Endothelial cell (in vitro differentiated cells): ENCODE measurements at places on chromosomes 1 and 21.
A peak's percentile ranks its signal among the peaks of the same experiment; 100 is the strongest.

DNA sequence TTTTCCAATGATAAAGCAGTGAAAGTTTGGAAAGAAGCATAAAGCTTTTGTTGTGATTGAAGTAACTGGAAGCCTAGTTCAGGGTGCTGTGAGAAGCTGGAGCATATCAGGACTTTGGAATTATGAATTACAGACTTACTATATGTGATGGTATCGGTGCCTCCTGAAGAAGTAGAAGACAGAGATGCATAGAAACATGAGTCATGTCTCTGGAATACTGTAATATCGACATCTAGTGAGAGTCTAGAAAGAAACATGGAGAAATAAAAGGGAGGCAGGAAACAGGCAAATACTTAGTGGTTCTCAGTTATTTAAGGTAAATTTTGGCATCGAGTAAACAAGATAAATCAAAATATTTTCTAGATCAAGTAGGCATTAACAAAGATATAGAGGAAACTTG is 103.0 kb downstream of the CAMTA1 start:
- H3K36me3 ChIP-seq, result no peaks in the 10 kb centered on the region
- H3K27me3 ChIP-seq, result peaks cover 2% of the 10 kb centered on the region
- H3K4me3 ChIP-seq, result no peak overlapping the region
- peaks cover 6% of the 10 kb centered on the region for H3K4me1 ChIP-seq
- DNase-seq, result no peak

DNA sequence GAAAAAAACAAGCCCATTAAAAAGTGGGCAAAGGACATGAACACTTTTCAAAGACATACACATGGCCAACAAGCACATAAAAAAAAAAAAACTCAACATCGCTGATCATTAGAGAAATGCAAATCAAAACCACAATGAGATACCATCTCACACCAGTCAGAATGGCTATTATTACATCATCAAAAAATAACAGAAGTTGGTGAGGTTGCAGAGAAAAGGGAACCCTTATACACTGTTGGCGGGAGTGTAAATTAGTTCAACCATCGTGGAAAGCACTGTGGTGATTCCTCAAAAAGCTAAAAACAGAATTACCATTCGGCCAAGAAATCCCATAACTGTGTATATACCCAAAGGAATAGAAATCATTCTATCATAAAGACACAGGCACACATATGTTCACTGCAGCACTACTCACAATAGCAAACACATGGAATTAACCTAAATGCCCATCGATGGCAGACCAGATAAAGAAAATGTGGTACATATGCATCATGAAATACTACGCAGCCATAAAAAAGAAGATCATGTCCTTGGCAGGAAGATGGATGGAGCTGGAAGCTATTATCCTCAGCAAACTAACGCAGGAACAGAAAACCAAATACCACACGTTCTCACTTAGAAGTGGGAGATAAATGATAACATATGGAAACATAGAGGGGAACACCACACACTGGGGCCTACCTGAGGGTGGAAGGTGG is 70.1 kb downstream of the INTS7 start:
- H3K27ac ChIP-seq, result no peak overlapping the region
- peak overlapping the region; percentile 24 for H3K4me3 ChIP-seq
- DNase-seq, result no peak
- H3K27me3 ChIP-seq, result no peaks in the 10 kb centered on the region
- no peaks in the 10 kb centered on the region for H3K4me1 ChIP-seq

DNA sequence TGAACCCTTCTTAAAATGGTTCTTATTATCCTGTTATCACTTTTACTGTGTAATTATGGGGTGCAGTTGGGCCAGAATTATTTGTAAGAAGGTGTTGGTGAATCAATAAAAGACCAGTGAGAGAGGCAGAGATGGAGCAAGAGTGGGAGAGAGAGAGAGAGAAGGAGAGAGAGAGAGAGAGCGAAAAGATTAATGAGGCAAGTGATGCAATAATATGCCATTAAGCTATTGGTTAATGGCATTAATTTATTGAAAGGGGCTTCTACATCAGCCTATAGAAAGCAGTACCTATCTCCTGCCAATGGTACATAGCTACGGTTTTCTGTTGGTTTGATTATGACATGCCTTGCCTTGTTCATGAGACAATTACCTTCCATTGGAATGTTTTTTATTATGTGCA is 388.7 kb downstream of the RPS6KC1 start:
- H3K27ac ChIP-seq, result no peak overlapping the region
- H3K4me3 ChIP-seq, result no peak overlapping the region
- no peaks in the 10 kb centered on the region for H3K36me3 ChIP-seq
- DNase-seq, result no peak
- peaks cover 3% of the 10 kb centered on the region for H3K27me3 ChIP-seq

DNA sequence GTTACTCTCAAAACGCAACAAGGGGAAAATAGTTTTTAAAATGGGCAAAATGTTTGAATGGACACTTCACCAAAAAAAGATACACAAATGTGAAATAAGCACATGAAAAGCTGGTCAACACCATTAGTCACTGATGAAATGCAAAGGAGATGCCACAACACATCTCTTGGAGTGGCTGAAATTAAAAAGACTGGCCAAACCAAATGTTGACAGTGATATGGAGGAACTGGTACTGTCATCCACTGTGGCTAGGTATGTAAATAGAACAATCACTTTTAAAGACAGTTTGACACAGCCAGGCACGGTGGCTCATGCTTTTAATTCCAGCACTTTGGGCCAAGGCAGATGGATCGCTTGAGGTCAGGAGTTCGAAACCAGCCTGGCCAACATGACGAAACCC is 91.1 kb downstream of the POFUT2 start:
- no peak overlapping the region for H3K4me3 ChIP-seq
- DNase-seq, result no peak
- no peak overlapping the region for H3K27ac ChIP-seq

- DNase-seq, result no peak
- no peaks in the 10 kb centered on the region for H3K36me3 ChIP-seq
- H3K4me1 ChIP-seq, result no peaks in the 10 kb centered on the region
- H3K27ac ChIP-seq, result no peak overlapping the region
- H3K4me3 ChIP-seq, result no peak overlapping the region
Measured at GRCh38 chr1:75990686-75991085, 58.5 kb upstream of the ASB17 start.

GRCh38 chr21:34914239-34914638 is 134.9 kb downstream of the RUNX1 start:
- peaks cover 9% of the 10 kb centered on the region for H3K27me3 ChIP-seq
- peaks cover 15% of the 10 kb centered on the region for H3K4me1 ChIP-seq
- H3K4me3 ChIP-seq, result no peak overlapping the region
- H3K27ac ChIP-seq, result no peak overlapping the region
- no peak for DNase-seq

- no peak for DNase-seq
- peaks cover 12% of the 10 kb centered on the region for H3K4me1 ChIP-seq
Measured at GRCh38 chr1:36390411-36390810, 4.7 kb upstream of the STK40 start.

DNA sequence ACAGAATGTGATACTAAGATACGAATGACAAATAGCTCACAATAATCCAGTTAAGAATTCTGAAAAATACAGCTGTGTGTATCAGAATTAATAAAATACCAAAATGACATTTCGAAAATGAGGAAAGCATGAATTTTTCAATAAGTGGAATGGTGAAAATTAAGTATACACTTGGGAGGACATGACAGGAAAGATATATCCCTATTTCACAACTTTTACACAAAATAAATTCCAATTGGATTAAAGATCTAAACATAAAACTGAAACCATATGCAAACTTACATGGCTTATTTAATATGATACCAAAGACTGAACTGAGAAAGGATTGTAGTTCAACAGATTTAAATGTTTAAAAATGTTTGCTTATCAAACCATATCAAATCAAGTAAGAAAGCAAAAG is 510.4 kb upstream of the ADAMTS5 start:
- H3K36me3 ChIP-seq, result no peaks in the 10 kb centered on the region
- no peak for DNase-seq
- H3K27me3 ChIP-seq, result no peaks in the 10 kb centered on the region

- H3K27me3 ChIP-seq, result no peaks in the 10 kb centered on the region
- H3K4me3 ChIP-seq, result no peak overlapping the region
- no peaks in the 10 kb centered on the region for H3K36me3 ChIP-seq
- H3K27ac ChIP-seq, result no peak overlapping the region
- DNase-seq, result no peak
Measured at GRCh38 chr1:8797216-8797615, 20.2 kb downstream of the RERE start.

GRCh38 chr1:66478116-66478515 is 55.8 kb upstream of the SGIP1 start:
- DNase-seq, result no peak
- H3K4me1 ChIP-seq, result no peaks in the 10 kb centered on the region
- no peaks in the 10 kb centered on the region for H3K36me3 ChIP-seq

DNA sequence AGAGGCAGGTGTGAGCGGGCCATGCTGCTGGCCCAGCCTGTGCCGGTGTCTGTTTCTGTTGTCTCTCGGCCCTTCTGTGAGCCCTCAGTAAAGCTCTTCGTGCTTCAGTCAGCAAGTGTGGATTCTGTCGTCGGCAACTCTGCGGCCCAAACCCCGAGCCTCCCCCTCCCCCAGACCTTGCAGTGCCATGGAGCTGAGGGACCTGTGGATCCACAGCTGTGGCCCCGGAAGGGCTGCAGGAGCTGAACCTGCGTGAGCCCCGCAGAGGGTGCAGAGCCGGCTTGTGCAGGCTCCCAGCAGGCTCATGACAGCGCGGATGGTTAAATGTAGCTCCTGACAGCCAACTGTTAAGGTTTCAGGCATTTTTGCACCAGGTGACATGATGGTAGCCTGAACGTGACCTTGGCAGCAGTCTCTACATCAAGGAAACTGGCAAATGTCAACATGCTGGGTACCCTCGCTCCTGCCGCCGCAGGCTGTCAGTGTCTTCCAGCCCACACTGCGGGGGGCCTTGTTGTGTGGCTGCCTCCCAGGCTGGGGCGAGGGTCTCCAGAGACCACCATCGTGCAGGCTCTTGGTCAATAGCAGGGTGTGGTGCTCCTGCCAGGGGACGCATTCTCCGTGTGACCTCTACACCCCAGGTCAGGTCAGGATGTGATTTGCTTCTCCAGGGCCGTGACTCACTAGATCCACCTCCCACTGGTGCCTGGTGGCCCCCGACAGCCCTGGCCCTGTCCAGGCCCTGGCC is 7.0 kb downstream of the LRRC3 start:
- H3K36me3 ChIP-seq, result peaks cover 6% of the 10 kb centered on the region
- no peak overlapping the region for H3K4me3 ChIP-seq
- peaks cover 4% of the 10 kb centered on the region for H3K27me3 ChIP-seq
- H3K4me1 ChIP-seq, result peaks cover 5% of the 10 kb centered on the region

DNA sequence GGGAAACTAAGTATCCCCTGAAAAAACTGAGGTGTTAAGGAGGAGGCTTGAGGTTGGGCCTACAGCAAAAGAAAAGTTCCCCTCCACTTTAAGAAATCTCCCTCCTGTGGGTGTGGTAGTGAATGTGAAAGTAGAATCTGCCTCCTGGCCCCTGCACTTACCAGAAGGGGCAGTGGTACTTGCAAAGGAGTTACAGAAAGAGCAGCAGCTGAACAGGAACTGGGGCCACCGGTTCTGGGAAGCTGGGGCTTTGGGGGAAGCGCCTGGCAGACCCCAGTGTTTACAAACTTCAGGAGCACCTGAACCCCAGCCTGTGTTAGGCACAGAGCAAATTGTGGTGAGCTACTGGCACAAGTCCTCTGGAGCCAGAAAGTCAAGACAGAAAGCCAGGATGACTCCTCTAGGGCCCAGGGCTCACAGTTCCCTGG is 250.2 kb upstream of the FGGY start:
- peaks cover 30% of the 10 kb centered on the region for H3K4me1 ChIP-seq
- peaks cover 4% of the 10 kb centered on the region for H3K27me3 ChIP-seq
- DNase-seq, result no peak
- peaks cover 10% of the 10 kb centered on the region for H3K36me3 ChIP-seq
- H3K27ac ChIP-seq, result no peak overlapping the region
